ENCODE measurements at places on chromosomes 3 and 15.

GRCh38 chr3:189953551-189953950, 167.1 kb downstream of the P3H2 start:
- DNase-seq, result no peak

DNA sequence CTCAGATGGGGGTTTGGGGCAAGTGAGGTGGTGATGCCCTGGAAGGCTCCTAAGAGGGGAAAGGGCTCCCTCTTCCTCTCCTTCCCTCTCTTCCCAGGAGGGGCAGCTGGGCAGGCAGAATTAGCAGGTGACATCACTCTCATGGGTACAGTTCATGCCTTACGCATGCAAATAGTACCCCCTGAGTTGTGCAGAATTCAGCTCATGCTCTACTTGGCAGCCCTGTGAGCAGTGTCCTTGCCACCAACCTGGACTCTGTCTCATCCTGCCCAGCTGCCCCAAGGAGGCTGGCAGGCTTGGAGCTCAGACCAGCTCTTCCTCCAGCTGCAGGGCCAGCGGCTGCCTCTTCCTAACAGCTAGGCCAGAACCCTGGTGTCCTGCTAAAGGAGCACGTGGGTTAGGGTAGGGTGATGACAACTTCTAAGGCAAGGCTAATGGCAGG, 3.3 kb downstream of the CHAC1 start:
- DNase-seq, result no peak

DNA sequence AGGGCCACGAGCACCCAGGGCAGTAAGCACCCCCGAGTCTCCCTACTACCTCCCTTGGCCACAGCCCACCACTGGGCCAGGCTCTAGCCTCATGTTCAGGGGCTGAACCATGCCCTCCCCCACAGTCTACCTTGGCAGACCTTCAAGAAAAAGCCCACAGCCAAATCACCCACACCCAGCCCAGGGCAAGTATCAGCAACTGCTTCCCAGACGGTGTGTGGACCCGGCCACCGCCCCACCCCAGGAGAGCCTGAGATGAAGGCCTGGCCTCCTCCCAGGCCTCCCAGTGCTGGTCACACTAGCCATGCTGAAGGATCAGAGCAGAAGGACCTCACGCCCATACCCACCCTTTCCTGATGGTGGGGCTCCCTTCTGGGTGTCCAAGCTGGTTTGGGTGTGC, 92.0 kb upstream of the LINGO1 start:
- no peak for DNase-seq

DNA sequence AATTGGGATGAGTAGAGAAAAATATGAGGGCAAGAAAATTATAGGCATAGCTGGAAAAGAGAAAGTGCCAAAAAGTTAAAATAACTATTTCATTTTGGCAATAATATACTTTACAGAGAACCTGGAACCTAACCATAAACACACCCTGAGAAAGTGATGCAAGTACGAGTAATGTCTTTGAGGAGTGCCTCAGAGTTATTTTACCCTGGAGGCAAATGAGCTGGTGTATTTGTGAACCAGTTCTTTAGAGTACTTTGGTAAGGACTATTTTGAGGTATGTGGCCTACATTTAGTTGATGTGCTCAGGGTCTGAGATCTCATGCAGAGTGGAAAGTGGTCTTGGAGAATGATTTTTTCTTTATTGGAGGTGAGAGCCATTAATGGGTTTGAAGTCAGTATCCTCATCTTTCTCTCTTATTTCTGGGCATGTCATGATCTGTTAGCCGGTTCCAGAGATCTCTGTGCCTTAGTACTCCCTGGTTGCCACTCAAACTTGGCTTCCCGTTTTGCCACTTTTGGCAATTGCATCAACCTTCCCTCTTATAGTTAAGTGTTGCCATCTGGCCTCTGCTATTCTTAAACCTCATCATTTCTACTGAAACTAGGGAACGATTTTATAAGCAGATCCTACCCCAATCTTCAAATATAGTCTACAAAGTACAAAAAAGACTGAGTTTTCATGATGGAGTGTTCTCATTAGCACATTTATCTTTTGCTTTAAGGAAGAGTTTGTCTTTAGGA, 145.7 kb downstream of the EPHA6 start:
- no peak for DNase-seq

- DNase-seq, result no peak
These were observed 55.6 kb upstream of the CGNL1 start for GRCh38 chr15:57320631-57321220.

- DNase-seq, result no peak
These were observed 25.4 kb downstream of the ADPGK start for GRCh38 chr15:72758182-72758581.
